Suprapubic skin (tissue), 4 donors: ENCODE measurements at places on chromosomes 7 and 10.

GRCh38 chr7:1396195-1396594, 63.1 kb downstream of the MICALL2 start:
- DNase-seq, result no peak

DNA sequence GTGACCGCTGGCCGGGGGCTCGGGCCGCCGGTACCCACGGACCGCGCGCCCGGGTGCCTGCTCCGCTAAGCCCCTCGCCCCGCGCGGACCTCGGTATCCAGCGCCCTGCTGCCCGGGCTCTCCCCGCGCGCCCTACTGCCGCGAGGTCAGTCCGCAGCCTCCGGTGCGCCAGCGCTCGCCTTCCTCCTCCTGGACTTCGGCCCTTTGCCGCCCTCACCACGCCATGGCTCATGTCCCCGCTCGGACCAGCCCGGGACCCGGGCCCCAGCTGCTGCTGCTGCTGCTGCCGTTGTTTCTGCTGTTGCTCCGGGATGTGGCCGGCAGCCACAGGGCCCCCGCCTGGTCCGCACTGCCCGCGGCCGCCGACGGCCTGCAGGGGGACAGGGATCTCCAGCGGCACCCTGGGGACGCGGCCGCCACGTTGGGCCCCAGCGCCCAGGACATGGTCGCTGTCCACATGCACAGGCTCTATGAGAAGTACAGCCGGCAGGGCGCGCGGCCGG, 483 bp downstream of the GDF10 start:
- no peak for DNase-seq

DNA sequence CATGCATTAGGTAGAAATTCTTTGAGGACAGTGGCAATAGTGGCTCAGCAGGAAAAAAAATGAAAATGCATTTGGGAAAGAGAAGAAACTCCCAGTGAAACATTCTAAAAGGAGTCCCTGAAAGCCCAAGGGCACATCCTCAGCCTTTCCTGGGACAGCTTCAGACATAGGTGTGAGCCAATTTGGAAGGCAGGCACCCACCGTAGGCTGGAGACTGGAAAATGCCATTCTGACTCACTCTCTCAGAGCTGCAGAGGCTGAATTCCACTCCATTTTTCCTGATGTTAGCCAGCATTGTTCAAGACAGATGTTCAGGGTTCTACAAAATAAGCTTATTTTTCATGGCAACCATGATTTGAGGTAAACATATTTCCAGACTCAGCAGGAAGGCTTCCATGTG, 379.0 kb upstream of the FZD8 start:
- DNase-seq, result no peak

DNA sequence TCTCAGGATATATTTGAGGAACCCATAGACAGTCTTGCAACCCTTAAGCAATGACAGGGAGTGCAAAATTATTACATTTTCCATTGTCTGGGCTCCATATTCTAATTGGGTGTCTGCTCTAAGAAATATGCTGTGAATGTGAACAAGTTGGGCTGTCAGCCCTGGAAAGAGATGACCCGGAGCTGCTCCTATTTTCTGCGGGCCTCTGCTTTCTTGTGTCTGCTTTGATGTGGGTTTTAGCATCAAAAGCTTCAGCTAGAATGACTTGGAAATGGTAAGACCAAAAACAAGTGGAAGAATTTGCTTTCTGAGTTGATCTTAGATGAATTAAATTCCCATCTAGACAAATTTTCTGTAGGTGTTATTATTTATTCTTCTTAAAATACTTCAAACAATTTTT, 343.6 kb upstream of the IGFBP3 start:
- no peak for DNase-seq

DNA sequence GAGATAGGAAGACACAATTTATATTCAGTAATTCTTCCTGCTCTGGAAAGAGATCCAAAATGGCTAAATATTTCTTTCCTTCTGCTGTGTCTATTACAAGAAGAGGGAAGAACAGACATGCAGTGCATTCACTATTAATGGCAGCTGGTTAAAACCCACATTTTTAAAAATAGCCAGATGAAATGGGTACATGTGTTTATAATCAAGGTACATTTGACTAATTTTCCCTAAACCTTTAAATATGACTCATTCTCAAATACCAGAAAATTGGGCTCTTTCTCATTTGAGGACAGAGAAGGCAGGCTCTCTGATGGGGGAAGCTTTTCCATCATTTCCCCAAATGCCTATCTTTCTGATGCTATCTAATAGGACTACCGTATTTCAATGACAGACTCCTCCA, 215.7 kb upstream of the HABP2 start:
- no peak for DNase-seq

DNA sequence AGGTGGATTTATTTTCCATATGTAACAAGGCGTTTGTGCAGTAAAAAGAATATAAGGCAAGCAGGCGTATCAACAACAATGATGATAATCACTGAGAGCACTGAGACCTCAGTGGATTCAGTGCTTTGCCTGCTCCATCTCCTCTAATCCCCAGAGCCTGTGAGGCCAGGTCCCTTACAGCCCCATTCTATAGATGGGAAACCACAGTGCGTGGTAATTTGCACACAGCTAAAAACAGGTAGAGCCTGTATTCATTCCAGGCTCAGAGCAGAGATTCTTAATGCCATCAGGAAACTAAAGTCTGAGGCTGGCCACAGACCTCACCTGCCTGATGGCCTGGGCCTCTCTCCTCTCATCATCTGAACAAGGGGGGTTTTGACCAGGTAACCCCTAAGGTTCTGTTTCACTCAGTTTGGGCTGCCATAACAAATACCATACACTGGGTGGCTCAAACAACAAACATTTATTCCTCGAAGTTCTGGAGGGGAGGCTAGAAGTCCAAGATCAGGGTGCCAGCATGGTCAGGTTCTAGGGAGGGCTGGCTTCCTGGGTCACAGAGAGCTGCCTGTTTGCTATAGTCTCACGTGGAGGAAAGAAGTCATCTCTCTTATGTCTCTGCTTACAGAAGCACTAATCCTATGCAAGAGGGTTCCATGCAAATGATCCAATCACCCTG, 10.3 kb upstream of the RASSF4 start:
- DNase-seq, result no peak

- no peak for DNase-seq
Observed at GRCh38 chr10:26446258-26446657, 8.1 kb downstream of the APBB1IP start.
